ENCODE measurements at places on chromosomes 6 and 20. TPM values are rescaled to one million over a fixed set of nuclear protein-coding genes. Genes with fewer than 3 reads are reported as not detected.

DNA sequence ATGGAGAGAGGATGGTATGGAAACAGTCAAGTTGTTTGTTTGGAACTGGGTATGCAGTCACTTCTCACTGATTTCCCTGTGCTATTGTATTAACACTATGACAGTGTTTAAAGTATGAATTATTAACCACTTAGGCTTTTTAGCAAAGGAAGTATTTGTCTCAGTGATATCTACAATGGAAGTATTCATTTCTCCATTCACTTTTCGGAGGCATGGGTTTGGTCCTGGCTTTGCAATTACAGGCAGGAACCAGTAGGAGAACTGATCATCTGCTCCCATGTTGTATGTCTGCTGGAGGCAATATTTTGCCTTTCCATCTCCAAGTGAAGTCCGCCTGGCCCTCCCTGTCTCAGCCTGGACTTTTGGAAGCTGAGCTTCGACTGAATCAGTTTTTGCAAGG is 30.6 kb upstream of the EXOC2 start:
- no peak for ATAC-seq

DNA sequence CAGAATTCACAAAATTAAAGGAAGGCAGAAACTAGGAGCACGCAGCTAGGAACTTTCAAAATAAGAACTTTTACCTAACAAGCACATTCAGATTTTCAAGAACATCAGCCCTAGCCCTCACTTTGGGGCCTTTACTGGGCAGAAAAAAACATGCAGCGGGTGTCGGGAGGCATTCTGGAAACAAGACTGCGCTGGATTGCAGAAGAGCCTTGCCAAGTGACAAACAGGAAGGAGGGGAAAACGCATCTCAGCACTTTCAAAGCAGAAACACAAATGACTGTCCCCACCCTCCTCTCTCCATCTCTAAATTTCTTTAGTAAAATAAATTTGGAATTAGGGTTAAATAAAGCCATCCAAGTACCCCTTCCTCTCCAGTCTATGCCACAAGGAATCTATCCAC is 74.6 kb upstream of the RREB1 start:
- ATAC-seq, result no peak

DNA sequence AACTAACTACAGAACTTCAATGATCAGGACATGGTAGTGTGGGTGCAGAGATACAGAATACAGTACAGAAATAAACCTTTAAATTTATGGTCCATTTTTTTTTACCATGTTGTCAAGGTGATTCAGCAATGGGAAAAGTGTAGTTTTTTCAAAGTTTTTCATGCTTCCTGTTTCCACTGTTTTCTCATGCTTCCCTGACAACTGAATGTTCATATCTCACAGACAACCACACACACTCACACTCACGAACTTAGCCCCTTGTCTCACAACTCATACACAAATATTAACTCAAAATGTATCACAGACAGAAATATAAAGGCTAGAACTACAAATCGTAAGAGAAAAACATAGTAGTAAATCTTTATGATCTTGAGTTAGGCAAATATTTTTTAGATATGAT is 232.6 kb upstream of the CDYL start:
- ATAC-seq, result no peak

DNA sequence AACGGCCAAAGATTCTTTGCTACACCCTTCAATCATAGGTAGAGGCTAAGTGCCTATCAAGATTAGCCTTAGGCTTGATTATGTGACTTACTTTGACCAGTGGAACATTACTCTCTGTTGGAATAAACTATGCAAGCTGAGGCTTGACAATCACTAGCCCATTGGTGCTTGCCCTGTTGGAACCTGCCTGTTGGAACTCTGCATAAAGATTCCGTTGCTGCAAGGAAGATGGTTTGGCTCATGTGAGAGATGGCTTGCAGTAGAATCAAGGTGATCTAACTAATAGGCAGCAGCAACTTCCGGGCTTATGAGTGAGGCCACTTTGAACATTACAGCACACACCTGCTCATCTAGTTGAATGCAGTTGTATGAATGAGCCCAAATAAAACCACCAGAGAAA is 227.7 kb upstream of the TSHZ2 start:
- no peak for ATAC-seq

PACSIN1 gene
- not detected for total RNA-seq

PRSS16 gene
- total RNA-seq, result 2.6 TPM

DNA sequence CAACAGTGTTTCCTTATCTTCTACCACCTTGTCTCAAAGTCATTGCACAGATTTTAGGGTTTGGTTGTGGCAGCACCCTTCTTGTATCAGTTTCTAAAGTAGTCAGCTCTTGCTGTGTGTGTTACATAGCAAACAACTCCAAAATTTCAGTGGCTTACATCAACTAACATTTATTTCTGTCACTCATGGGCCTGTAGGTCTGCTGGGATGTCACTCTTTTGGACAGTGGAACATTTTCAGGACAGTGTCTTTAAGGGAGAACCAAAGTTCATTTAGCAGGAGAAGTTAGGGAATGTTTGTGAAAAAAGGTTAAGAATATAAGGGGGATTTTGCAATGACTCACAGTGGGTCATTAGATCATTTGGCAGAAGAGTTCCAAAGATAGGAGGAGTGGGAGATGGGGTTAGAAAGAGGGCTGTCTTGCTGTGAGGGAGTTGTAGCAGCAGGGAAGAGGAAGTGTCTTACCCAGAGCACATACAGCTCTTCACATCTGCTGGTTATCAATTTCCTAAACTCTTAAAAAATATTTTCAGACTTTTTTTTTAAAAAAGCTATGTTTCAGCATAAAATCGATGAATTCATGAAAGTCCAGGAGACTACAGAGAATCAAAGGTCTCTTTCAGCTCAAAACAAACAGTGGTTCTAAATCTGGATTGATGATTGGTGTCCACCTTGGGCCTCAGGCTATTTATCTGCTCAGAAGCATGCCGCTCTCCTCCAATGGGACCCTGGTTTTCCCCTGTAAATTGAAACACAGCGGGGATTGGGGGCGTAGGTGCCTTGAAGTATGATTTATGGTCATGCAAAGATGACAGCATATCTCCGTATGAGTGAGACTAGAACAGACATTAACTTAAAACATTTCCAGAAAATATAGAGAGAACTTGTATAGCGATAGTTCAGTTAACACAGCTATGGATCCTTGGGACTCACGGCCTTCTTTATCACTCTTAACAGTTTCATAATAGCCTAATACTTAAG is 117.3 kb downstream of the B3GAT2 start:
- peak; percentile 53 for ATAC-seq

FAM184A gene
- 10.6 TPM for total RNA-seq

DNA sequence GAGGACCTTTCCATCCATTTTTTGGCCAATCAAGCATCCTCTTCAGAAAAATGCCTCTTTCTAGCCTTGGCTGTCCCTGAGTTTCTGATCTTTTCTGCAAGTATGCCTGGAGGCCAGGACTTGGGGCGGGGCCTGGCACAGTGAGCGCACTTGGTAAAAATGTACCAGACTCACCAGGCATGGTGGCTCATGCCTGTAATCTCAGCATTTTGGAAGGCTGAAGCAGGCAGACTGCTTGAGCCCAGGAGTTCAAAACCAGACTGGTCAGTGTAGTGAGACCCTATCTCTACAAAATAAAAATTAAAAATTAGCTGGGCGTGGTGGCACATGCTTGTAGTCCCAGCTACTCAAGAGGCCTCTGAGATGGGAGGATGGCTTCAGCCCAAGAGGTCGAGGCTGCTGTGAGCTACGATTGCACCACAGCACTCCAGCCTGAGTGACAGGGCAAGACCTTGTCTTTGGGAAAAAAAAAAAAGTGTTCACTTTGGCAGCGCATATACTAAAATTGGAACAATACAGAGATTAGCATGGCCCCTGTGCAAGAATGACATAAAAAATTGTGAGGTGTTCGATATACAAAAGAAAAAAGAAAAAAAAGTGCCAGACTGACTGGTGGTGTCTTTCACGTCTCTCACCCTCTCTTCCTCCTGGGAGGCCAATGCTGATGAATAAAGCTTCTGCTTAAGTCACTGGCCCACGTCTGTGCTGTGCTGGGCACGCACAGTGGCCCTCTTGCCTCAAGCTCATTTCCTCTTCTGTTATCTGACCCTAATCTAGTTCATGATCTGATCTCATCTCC is 18.1 kb upstream of the SLC9A8 start:
- peak; percentile 92 for ATAC-seq

- no peak for ATAC-seq
These were observed 541.0 kb upstream of the ADGRB3 start for GRCh38 chr6:68094070-68094469.

KHDRBS2 gene
- not detected for total RNA-seq

ZFP57 gene
- not detected for total RNA-seq

ATG5 gene
- 24.3 TPM for total RNA-seq

- no peak for ATAC-seq
These were observed 130.6 kb upstream of the C6orf118 start for GRCh38 chr6:165439928-165440554.

GRCh38 chr6:95785785-95786184 is 208.4 kb downstream of the MANEA start:
- no peak for ATAC-seq

IL17F gene
- 295 TPM for total RNA-seq

FNDC1 gene
- not detected for total RNA-seq

DNA sequence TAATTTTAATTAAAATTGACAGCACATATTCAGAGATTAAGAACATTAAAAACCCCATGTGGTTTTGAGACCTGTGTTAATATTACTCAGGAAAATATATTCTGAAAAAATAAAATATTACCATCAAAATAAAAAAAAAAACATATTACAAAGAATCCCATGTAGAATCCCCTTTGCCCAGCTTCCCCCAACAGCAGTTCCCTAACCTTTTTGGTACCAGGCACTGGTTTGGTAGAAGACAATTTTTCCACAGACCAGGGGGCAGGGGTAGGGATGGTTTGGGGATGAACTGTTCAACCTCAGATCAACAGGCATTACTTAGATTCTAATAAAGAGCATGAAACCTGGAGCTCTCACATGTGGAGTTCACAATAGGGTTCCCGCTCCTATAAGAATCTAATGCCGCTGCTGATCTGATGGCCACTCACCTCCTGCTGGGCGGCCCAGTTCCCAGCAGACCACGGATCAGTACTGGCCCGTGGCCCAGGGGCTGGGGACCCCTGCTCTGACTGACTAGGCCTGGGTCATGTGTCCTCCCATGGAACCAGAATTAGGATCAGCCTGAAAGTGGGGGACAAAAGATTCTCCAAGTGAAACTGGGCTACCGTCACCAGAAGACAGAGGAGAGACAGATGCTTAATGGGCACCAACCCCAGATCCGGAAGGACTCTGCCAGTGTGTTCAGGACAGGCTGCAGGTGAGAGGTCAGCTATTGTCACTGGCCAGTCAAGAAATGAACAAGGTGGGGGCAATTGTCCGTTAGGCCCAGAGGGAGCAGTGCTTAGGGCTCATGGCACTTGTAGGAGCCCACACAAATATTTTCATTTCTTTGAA is 235.5 kb downstream of the PREX1 start:
- ATAC-seq, result no peak

RAB5IF gene
- total RNA-seq, result 186 TPM

SLC17A3 gene
- total RNA-seq, result 0.67 TPM

DNA sequence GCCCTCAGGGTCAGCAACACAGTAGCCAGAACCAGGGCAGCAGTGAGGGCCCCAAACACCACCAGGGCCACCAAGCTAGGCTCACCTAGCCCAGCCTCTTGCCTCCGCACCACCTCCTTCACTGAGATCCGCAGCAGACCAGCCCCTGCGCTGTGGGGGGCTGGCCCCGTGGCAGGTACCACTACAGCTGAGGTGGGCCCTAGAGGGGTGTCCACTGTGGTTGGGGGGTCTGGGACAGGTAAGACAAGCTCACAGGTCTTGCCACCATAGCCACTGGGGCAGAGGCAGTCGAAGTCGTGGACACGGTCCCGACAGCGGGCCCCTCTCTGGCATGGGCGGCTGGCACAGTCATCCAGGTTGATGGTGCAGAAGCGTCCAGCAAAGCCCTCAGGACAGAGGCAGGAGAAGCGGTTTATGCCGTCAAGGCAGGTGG is 4.6 kb downstream of the DLK2 start:
- ATAC-seq, result no peak

- no peak for ATAC-seq
These were observed 21.7 kb upstream of the FAM217A start for GRCh38 chr6:4100655-4101054.

EMILIN3 gene
- total RNA-seq, result not detected

DNA sequence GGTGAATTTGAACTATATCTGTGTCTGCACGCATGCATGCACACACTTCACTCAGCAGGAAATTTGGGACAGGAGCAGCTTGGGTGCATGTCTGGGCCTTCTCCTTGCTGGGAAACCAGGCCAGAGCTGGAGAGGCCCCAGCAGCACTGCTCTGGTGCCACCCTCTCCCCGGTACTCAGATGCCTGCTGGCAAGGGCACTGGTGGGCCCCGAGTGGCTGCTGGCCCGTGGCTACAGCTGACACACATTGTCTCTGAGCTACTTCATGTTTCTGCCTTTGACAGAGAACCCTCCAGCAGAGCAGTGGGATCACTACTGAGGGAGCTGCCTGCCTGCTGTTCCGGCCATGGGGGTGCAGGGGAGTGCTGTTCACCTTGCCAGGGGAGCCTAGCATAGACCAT is 37.5 kb downstream of the DLGAP4 start:
- ATAC-seq, result no peak

GRCh38 chr20:57943291-57943690 is 233.5 kb upstream of the PMEPA1 start:
- ATAC-seq, result no peak

- ATAC-seq, result no peak
These were observed 37.6 kb upstream of the SUPT3H start for GRCh38 chr6:45415315-45415714.

DNA sequence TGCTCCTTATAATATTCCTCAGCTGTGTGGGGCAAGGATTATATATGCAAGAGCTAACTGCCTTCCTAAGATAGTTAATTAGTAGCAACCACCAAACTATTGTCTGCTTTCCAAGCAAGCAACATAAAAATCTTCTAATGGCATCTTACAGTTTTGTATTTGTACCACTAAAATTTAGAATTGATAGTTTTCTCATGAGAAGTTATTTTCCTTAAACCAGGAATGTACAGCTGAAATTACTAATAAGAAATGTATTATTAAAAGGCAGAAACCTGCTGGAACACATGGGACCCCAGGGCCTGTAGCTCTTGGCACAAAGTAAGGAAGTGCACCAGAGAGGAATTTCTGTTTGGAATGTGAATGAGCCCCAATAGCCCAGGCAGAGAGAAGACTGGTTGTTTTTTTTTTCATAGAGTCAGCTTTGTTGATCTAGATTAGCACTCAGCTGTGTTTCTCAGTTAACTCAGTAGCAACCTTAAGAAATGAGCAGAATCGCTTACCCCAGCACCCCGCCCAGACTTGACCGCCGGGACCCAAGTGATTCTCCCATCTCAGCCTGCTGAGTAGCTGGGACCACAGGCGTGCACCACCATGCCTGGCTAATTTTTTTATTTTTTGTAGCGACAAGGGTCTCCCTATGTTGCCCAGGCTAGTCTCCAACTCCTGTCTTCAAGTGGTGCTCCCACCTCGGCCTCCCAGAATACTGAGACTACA is 2.6 kb downstream of the MGME1 start:
- ATAC-seq, result no peak

LRP11 gene
- 6.5 TPM for total RNA-seq

MCM3 gene
- 141 TPM for total RNA-seq

Data from activated T-helper 17 cell treated with anti-CD3 and anti-CD28 coated beads, Interleukin-2, amount 50 U/mL, for 72 hours (primary cell).